ENCODE measurements at places on chromosomes 6 and 20. TPM values are rescaled to one million over a fixed set of nuclear protein-coding genes. Genes with fewer than 3 reads are reported as not detected.

MAPK13 gene
- total RNA-seq, result 1.1 TPM

METTL24 gene
- total RNA-seq, result 3.0 TPM

PNPLA1 gene
- 0.27 TPM for total RNA-seq

CLPSL1 gene
- not detected for total RNA-seq

BIRC7 gene
- total RNA-seq, result not detected

COL10A1 gene
- total RNA-seq, result not detected

TNFRSF21 gene
- total RNA-seq, result 12.9 TPM

MRS2 gene
- 14.3 TPM for total RNA-seq

DDX39B gene
- total RNA-seq, result 571 TPM

FAM184A gene
- total RNA-seq, result 0.27 TPM

PROCR gene
- 5.7 TPM for total RNA-seq

DNA sequence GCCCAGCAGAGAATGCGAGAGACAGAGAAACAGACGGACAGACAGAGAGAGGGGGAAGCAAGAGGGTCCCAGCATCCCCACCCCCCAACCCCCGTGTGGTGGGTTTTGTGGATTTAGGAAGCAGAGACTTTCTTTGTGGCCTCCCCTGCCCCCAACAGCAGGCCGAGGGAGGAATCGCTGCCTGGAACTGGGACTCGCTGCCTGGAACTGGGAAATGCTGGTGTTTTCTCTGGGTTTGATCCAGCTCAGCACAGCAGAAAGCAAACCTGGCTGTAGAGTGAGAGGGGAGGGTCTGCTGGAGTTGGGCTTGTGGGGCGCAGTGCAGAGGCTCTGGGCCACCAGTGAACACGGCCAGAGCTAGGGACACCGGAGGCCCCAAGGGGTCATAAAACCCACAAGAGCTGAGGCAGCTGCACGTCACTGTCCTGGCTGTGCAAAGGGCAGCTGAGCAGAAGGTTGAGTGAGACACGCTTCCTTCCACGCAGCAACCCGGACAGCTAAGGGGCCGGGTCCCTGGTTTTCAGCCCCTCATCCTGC lies 181.8 kb downstream of the TAF4 start:
- DNase-seq, result no peak

DNA sequence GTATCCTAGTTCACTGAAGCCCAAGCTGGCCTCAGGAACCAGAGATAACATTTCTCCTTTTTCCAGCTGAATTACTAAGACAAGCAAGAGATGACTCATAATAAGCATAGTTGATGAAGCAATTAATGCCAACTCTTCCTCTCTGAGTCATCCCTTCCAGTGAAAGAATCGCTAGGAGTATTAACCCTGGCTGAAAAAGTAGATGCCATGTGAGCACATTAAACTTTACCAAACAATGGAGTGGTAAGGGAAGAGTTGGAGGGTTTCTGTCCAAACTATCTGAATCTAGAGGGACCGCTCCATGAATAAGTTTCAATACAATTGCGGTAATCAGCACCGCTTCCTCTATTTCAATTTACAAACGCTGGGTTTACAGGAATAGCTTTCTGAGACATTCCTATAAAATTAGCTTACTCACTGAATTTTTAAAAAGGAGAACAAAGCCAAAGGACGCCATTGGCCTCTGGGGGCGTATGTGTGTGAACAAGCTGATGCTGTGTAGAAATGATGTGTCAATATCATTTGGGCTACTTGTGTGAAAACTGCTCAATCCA lies 48.3 kb downstream of the ATXN1 start:
- DNase-seq, result no peak

DNA sequence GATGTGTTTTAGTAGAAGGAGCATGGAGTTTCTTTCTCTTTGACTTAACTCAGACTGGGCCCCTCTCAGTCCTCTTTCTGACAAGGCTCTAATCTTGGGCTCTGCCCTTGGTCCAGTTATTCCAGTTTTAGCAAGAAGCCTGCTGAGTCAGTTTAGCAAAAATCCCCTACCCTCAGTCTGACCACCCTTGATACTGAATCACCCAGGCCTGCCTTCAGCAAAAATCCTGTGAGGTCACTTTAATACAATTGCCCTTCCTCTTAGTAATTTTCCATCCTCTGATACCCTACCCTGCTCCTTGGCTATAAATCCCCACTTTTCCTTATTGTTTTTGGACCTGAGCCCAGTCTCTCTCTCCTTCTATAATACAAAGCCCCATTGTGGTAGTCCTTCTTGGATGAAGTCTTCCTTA lies 326.7 kb upstream of the NOX3 start:
- DNase-seq, result no peak

- no peak for DNase-seq
Measured at GRCh38 chr6:7805850-7806214, 79.9 kb downstream of the BMP6 start.

GRCh38 chr20:2171266-2171790 lies 69.7 kb downstream of the STK35 start:
- DNase-seq, result no peak

DNA sequence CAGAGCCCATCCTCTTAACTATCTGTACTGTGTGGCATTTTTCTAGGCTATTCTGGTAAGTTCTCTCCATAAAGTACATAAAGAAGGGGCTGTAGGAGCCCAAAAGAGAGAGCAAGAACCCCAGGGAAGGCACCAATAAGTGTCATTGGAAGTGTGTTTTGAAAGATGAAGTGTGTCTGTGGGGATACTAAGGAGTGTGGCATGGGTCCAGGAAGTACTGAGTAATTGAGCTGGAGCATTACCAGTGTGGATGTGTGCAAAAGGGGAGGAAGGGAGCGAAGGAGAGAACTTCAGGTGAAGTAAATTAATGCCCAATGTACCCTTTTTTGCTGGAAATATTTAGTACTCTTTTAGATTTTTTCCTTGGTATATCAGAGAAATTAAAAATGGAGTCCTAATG lies 63.9 kb downstream of the KCNS1 start:
- DNase-seq, result no peak

DNA sequence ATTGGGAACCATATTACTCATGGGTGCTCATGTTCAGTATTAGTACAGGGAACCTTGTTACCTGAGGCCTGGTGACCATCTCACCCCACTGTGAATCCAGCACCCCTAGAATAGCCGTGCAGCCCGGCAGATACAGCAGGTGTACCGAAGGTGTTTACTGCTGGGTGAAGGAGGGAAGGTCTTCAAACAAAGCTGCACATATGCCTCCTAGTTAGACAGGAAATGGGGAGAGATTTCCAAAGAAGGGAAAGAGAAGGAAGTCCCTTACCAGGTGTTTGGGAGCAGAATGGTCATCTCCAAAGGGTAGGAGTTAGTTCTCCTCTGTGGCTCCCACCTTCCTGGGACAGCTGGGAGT lies 2.4 kb upstream of the CST1 start:
- no peak for DNase-seq

DNA sequence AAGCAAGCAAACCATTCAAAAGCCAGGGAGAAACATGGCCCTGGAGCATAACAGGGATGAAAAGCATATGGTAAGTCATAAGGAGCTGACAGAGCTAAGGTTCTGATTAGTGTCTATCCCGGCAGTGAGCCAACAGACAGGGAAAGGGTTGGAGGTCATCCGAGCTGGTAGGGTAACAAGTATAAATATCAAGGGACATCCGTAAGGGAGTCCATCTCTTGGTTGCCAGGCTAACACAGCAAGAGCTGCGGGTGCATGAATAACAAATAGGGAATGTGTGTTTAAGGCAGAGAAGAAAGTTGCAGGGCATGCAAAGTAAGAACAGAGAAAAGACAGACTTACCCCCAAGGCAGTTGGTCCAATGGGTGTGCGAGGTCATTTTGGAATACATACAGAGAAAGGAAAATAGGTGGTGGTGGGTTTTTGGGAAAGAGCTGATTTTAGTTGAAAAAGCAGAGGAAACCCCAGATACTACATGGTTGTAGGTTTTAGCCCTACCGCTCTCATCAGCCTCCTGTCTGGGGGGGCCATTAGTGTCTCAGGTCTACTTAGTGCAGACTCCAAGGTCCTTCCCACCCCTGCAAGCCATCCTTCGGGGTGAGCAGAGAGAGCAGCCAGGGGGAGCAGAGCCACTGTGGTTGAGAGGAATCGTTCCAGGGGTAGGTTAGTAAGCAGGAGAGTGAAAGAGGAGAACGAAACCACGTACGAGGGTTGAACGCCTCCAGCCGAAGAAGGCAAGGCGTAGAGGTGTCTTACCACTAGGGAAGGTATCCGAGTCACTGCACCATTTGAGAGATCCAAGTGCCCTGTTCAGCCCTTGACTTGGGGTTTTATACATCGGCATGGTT lies at the start of gene ERVFRD-1:
ERVFRD-1 (minus strand) TSS at position 805 of the 848 bp plus-strand sequence. CDS start 6,415 bp downstream, outside the sequence.
- no peak for DNase-seq

- no peak for DNase-seq
Measured at GRCh38 chr6:13593103-13593502, 18.7 kb downstream of the SIRT5 start.

DNA sequence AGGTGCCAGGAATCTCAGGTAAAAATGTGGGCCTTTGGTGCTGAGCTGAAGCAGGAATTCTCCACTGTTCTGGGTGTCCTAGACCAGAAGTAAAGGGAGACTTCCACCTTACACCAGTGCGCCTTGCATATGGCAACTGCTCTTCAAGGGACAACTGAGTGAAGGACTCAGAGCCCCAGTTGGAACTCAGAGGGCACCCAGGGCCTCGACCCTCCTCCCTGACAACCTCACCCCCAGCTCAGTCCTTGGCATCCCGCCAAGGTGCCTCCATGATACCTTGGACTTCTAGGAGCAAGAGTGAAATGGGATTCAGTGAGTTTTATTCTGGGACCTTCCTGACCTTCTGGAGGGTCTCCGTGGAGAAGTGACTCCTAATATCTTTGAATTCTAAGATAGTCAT lies 153.7 kb upstream of the PROKR2 start:
- DNase-seq, result no peak

DNA sequence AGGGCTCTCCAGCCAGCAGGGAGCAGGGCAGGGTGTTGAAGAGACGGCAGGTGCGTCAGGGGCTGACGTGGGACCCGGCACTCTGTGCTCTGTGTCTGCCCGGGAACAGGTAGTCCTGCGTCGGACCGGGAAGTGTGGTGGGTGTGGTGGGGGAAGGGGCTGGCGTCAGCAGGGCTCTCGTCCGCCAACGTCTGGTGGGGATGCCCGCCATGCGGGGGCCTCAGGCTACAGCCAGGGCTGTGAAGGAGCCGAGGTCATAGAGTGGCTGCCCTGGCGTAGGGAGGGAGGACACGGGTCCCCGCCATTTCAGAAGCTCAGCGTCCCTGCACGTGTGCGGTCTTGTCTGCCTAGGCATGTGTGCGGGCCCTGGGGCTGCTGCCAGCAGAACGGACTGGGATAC lies 25.3 kb downstream of the DNAJC5 start:
- no peak for DNase-seq

DNA sequence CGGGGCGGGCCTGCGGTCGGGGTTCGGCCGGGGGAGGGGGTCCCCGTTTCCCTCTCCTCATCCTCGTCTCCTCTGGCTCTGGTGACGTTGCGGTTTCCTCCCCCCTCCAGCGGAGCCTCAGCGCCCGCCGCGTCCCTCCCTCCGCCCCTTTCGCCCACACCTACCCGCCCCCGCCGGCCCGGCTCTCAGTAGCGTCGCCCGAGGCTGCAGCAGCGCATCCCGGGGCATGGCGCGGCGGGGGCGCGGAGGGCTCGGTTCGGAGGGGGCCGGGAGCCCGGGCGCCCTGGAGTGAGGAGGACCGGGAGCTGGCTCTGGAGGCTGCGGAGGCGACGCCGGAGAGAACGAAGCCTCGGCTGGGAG lies at the start of gene DSE:
DSE (plus strand) TSS at position 188 of the 360 bp plus-strand sequence. CDS start 28,304 bp downstream, outside the sequence.
- DNase-seq, result peak; percentile 88

DNA sequence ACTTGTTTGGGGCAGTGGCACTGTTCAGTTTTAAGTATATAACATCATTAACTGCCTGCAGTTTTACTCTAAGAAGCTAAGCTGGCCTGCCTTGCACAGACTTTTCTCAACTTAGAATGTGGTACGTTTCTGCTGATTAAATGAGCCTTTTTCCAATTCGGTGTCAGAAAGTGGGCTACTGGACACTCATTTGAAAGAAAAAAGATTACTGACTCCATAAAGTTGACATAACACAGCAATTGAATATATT lies 2.1 kb downstream of the ZMYND8 start:
- no peak for DNase-seq

- no peak for DNase-seq
Measured at GRCh38 chr6:112207131-112207530, 47.2 kb downstream of the LAMA4 start.

DNA sequence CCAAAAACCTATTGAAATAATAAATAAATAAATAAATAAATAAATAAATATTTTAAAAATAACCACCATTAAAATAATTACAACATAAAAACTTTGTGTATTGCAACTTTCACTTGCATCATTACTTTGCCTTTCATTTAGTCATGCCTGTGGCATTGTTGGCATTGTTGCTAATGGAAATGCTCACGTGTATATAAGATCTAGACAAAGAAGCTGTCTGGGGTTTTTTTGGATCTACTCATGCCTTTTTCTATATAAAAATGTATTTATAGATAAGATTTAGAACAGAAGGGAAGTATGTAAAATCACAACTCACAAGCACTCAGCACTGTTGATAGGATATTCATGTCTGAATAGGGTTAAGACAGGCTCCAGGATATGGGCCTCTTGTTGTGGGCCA lies 27.9 kb downstream of the GFRA4 start:
- DNase-seq, result no peak

DNA sequence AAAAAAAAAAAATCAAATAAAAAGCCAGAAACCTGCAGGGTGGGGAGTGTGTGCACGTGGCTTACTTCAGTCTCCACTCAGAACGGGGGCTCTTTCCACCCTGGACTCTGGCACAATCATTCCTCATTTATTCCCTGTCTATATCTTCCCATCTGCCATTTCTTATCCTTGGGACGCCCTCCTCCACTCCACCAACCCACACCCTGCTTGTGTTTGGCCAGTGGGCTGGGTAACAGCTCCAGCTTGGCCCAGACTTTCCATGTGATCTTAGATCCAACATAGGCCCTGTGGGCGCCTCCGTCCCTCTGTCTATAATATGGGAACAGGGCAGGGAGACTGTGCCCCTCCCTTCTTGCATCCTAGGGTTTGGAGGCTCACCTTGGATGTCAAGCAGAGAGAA lies 68.1 kb downstream of the CD40 start:
- no peak for DNase-seq

- DNase-seq, result no peak
Measured at GRCh38 chr6:163620670-163621330, 206.3 kb downstream of the QKI start.

DNA sequence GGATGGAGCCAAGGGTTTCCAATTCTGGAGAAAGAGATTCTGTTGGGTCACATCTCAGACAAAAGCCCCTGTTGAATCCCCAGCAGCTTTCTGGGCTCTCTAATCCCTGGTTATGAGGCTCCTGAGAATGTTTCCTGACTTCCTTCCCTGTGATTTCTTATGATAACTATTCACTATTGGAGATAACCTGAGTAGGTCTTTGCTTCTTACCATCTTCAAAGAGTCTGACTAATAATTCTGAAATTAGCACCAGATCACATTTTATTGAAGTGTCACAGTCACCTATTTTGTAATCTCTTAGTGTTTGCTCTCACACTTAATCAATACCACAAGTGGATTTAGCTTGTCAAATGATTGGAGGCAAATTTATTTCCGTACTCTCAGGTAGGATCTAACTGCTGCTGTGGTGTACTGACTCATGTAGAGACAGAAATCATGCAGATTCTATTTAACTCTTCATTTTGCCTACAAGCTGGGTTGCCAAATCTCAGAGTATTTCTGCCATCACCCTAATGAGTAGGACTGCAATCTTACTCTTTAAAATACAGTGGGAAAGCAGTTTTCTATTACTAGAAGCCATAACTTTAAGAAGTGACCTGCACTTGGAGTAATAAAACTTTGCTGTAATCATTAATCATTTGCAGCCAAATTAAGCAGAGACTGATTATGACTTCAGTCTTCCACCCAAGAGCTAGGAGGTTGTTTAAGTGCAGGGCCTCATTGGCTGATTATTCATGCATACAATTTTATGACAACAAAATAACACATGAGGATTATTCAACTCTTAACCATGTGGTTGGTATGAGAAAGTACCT lies 422.1 kb downstream of the EPM2A start:
- no peak for DNase-seq
